Skin of body (tissue), 3 donors: ENCODE measurements at places on chromosomes 6 and 20.
A peak's percentile ranks its signal among the peaks of the same experiment; 100 is the strongest.

GRCh38 chr20:63186528-63187316 lies 29.2 kb downstream of the YTHDF1 start:
- DNase-seq = no peak

- DNase-seq = peak; percentile 81
Measured at GRCh38 chr6:169913096-169913638, 161.7 kb downstream of the ERMARD start.

DNA sequence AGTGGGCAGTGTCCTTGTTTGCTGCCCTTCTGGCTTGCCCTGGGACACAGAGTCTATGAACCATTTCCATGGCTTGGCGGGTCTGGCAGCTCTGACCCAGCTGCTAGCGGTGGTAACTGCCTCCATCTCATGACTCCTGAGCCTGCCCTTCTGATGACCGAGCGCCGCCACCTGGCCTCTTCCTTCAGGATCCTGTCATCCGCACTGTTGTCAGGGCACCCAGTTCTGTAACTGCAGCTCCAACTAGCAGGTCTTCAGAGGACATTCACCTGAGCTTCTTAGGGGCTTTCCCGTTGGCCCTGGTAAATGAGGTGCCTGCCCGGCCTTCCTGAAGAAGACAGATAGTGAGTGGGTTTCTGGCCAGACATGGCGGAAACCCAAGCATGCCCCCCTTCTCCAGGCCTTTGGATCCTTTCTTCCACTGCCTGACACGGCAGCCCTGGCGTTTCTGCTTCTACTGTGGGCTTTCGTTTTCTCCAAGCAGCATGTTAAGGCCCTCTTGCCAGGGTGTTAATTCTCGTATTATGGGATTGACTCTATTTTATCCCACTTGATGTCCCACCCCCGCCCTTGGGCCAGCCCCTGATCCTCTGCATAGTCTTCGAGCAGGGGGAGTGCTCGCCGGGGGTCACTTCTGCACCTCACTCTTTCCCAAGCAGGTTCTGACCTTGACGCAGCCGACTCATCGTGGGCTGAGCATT lies 24.7 kb downstream of the PACSIN1 start:
- DNase-seq = no peak

GRCh38 chr6:51963980-51964379 lies 123.4 kb downstream of the PKHD1 start:
- DNase-seq = no peak

- no peak for DNase-seq
Measured at GRCh38 chr20:46365487-46366220, 40.8 kb downstream of the ELMO2 start.

GRCh38 chr6:137737836-137738596 lies 129.0 kb upstream of the TNFAIP3 start:
- no peak for DNase-seq

DNA sequence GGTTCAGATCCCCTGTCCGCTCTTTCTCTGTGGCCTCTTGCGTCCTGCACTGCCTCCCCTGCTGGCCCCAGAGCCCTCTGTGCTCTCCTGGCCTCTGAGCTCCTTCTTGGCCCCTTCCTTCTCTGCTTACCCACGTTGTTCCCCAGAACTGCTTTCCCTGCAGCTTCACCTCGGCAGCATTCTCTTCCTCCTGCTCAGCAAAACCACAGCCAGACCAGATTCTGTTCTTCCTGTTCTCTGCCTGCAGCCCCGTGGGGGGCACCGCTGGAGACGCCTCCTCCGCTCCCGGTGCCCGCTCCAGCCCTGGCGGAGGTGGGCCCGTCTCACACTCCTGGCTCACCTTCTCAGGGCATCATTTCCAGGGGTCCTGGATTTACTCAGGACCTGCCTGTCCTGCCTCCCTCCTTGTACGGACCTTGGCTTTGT lies 59.7 kb downstream of the TCP11 start:
- DNase-seq = no peak

- DNase-seq = no peak
Measured at GRCh38 chr6:87118054-87118453, 23.1 kb upstream of the CGA start.

DNA sequence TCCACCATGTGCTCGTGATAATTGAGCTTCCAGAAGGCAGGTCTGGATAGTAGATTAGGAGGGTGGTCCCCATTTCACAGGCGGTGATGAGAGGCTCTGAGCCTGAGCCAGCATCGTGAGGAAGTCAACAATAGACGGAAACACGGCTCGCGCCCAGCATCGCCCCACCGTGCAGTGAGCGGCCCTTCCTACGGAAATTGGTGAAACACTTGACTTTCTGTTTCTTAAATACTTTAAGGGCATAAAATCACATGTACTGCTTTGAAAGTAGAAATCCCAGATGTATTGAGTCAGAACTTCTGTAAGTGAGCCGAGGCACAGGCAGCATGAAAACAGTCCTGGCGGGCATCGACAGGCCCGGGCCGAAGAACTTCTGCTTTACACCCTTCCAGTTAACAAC lies 4.3 kb upstream of the KIF25 start:
- peak; percentile 53 for DNase-seq

DNA sequence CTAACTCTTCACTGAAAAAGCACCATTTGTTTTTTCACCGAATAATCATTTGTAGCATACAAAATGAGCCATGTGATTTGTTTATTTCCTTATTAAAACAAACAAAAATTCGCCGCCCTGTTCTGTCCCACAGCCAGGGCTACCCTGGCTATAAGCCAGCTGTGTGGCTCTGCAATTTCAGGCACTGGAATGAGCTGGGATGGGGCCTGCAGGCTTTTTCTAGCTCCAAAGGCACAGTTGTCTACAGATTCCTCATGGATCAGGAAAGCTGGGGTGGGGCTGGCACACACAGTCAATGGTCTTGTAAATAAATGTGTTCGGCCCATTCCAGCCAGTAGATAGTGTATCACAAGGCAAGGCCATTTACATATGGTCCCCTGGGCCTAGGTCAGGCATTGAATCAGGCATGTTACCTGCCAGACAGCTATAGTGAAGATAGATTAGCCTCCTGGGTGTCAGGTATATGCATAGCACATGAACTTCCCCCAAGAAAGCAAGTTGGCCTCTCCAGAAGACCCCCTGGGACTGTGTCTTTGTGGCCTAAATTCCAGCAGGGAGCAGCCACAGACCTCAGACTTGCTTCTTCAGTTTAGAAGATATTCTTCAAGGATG lies 608.9 kb downstream of the MAFB start:
- no peak for DNase-seq

- no peak for DNase-seq
Measured at GRCh38 chr6:35181933-35182612, 31.7 kb upstream of the SCUBE3 start.

DNA sequence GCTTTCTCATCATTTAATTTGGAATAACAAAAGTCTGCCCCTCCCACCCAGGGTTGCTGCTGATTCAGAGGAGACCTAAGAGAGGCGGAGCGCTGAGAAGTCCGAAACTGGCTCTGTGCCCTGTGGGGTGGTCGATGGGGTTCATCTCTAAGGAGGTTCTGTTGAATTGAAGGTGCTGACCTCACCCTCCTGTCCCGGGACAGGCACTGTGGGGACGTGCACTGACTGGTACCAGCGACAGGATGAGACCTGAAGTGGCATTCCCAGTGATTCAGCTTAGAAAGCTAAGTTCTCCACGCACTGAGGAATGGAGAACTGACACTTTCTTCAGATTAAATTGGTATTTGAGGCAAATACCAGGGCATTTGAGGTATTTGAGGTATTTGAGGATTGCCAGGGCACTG lies 1.3 kb downstream of the GUCA1B start:
- DNase-seq = no peak

DNA sequence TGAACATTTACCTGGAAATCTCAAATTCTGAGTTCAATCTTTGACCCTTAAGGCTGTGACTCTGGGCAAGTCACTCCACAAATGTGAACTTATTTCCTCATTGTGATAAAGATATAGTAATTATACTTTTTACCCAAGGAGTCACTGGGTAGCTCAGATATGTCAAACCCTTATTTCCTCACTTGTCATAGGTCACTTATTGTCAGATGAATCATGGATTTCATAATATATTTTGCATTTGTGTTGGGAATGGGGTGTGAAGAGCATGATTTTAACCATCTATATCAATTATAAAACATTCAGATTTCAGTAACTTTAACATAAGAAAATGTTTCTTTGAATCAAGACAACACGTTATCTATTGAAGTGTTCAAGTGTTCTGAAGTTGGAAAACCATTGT lies 3.7 kb upstream of the CARMIL1 start:
- no peak for DNase-seq

DNA sequence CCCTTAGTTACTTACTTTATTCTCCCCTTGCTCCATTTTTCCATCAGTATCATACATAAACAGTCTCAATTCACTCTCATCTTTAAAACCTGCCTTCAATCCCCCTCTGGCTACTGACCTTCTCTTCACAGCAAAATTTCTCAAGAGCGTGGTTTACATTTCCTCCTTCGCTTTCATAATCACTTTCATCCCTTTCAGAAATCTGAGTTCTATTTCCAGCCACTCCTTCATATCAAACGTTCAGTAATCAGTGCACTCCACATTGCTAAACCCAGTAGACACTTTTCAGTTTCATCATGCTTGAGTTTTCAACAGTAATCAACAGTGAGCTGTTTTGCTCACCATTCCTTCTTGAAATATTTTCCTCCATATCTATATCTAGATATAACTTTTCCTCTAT lies 176.7 kb upstream of the HSF2 start:
- no peak for DNase-seq

- no peak for DNase-seq
Measured at GRCh38 chr6:131143319-131143718, 8.1 kb downstream of the AKAP7 start.

DNA sequence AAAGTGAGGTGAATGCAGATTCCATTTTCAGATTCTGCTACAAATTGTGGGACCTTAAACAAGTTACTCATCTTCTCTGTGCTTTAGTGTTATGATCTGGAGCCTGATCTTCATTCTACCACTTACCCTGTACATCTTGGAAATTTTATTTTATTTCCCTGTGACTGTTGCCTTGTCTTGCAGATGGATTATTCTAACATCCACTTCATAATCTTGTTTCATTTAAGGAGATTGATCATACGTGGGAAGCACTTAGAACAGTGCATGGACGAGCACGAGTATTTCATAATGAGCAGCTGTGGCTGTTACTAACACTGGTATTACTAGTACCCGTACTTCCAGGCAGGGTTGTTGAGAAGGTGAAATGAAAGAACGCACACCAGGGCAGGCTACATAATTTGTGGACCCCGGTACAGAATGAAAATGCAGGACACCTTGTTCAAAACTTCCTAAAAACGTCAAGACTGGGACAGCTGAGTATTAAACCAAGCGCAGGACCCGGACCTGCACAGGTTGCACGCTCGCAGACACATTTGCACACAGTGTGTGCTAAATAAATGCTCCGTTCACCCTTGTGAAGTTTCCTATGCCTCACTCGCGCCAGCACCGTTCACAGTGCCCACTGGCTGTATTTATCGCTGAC lies 535 bp upstream of the CCDC170 start:
- no peak for DNase-seq

DNA sequence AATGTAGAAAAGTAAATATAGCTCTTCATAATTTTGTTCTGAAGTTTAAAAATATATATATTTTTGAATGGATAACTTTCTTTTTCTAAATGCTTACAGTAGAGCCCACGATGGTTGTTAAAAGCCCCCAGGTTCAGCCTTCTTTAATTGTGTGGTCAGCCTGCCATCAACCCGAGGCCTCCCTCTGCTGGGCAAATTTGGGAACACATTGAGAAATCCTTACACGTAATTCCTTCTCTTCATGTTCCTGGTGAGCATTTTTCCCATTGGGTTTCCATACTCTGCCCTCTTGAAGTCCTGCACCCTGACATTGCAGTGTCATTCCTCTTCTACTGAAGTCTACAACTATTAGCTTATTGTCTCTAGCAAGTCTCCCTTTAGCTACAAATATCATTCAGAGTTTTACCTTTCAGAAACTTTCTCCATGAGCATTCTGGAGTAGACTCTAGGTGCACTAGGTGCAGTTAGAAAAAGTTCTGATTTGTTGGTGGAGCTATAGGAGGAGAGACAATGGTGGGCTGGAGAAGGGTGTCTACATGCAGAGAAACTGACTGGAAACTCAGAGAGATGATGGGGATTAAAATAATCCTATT lies 40.6 kb downstream of the TRIM38 start:
- DNase-seq = peak; percentile 19

- no peak for DNase-seq
Measured at GRCh38 chr20:48826883-48827771, 672 bp downstream of the PREX1 start.

- DNase-seq = no peak
Measured at GRCh38 chr6:144232176-144232831, 52.8 kb upstream of the UTRN start.

DNA sequence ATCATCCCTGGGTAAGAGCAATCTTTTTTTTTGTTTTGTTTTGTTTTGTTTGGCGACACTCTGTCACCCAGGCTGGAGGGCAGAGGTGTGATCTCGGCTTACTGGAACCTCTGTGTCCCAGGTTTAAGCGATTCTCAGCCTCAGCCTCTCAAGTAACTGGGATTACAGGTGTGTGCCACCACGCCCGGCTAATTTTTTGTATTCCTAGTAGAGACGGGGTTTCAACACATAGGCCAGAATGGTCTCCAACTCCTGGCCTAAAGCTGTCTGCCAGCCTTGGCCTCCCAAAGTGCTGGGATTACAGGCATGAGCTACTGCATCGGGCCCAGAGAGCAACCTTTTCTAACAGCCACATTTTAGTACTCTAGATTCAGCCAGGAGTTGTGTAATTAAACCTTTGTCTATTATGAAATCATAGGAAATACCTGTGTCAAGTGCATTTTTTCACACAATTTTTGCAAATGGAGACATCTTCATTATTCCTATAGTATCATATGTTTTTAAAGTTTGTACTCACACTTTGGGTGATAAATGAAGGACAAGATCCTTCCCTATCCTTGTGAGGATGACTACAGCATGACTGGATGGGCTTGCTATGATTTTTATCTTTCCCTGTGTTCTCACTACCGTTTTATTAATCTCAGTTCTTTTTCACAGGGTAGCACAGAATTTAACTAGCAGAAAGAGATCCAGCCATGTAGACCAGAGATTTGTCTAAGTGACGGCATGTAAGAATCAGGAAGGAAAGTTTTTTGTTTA lies 82.6 kb downstream of the OR2B2 start:
- no peak for DNase-seq

- DNase-seq = no peak
Measured at GRCh38 chr6:158068893-158069799, 87.5 kb downstream of the SYNJ2 start.

DNA sequence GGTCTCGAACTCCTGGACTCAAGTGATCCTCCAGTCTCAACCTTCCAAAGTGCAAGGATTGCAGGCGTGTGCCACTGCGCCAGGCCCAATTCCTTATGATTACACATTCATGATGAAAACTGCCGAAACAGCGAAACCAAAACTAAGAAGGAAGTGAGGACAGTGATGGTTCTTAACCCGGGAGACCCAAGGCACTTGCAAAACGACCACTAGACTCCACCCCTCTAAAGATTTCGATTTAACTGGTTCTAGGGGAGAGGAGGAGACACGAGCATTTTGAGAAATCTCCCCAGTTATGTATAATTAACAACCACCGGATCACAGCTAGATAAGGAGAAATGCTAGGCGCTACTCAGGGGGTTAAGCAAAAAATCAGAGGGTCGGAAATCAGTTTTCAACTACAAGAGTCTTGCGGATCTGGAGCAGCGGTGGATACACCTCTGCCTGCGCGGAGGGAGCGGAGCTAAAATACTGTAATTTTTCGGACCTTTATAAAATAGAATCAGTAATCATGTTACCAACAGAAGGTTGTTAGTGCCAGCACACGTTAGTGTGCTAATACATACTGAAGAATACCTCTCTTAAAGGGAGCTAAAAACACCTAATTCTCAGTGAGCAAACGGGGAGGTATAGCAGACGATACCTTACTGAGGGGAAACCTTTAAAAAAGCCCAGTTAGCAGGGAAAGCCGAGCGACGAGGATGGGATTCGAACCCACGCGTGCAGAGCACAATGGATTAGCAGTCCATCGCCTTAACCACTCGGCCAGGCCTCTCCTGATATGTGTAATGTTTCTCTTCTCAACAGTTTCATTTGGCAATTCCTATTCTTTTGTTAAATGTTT lies 60.0 kb upstream of the BTN3A2 start:
- DNase-seq = peak; percentile 82
